Bladder microvascular endothelial cell (primary cell): ENCODE measurements at places on chromosomes 7 and 10. TPM values are rescaled to one million over a fixed set of nuclear protein-coding genes. Genes with fewer than 3 reads are reported as not detected.

The TMEM229A gene
- total RNA-seq = not detected in 2 replicates

The ERV3-1 gene
- total RNA-seq = 5.7 and 10.1 TPM in 2 replicates

The AASS gene
- total RNA-seq = 23.3 and 37.9 TPM in 2 replicates

The NME8 gene
- total RNA-seq = not detected in 2 replicates

The FAM200A gene
- total RNA-seq = 2.9 and 4.8 TPM in 2 replicates

The DENND2A gene
- total RNA-seq = under 0.01 and 1.0 TPM in 2 replicates

The IFIT2 gene
- 2.6 and 5.3 TPM in 2 replicates for total RNA-seq

The CCNJ gene
- total RNA-seq = 9.6 and 45.9 TPM in 2 replicates

The RSPH10B gene
- total RNA-seq = 0.57 and 0.65 TPM in 2 replicates

The CD36 gene
- 2.8 and 288 TPM in 2 replicates for total RNA-seq

The NPFFR1 gene
- not detected in 2 replicates for total RNA-seq

The MOGAT3 gene
- total RNA-seq = not detected in 2 replicates

The ST8SIA6 gene
- total RNA-seq = 0.16 and 0.25 TPM in 2 replicates

The ZNF425 gene
- total RNA-seq = 1.3 and 2.1 TPM in 2 replicates

The DYNC1I1 gene
- total RNA-seq = 0.49 and 31.3 TPM in 2 replicates

The UTF1 gene
- total RNA-seq = not detected in 2 replicates

The CPED1 gene
- 2.2 and 5.0 TPM in 2 replicates for total RNA-seq

The INSYN2A gene
- under 0.01 TPM in 1 of 2 replicates, not detected in the other for total RNA-seq

The CREB3L2 gene
- 16.4 and 38.2 TPM in 2 replicates for total RNA-seq

The SLC16A12 gene
- total RNA-seq = under 0.01 TPM in 1 of 2 replicates, not detected in the other

The TSPAN15 gene
- total RNA-seq = 243 and 255 TPM in 2 replicates

The STK31 gene
- 0.13 TPM in 1 of 2 replicates, not detected in the other for total RNA-seq

The FKBP14 gene
- total RNA-seq = 7.0 and 14.2 TPM in 2 replicates

The GAD2 gene
- not detected in 2 replicates for total RNA-seq

The UCN3 gene
- total RNA-seq = not detected in 2 replicates

The WNT16 gene
- not detected in 2 replicates for total RNA-seq

The SPAG6 gene
- total RNA-seq = not detected in 2 replicates

The ERVW-1 gene
- total RNA-seq = not detected in 2 replicates

The CYP3A5 gene
- total RNA-seq = not detected in 2 replicates

The FOXI2 gene
- not detected in 2 replicates for total RNA-seq

The PAX4 gene
- not detected in 2 replicates for total RNA-seq

The FAM131B gene
- total RNA-seq = 0.44 and 0.49 TPM in 2 replicates

The COL13A1 gene
- 3.1 and 9.0 TPM in 2 replicates for total RNA-seq

The SLC35B4 gene
- 6.8 and 24.2 TPM in 2 replicates for total RNA-seq

The TUBB8 gene
- not detected in 2 replicates for total RNA-seq

The GIMAP6 gene
- 136 and 201 TPM in 2 replicates for total RNA-seq

The MKX gene
- under 0.01 and 0.19 TPM in 2 replicates for total RNA-seq

The PLXDC2 gene
- total RNA-seq = 0.32 and 1.0 TPM in 2 replicates

The PPP1R3C gene
- 0.49 and 0.57 TPM in 2 replicates for total RNA-seq

The SAMD9L gene
- 20.4 and 26.6 TPM in 2 replicates for total RNA-seq

The GPR15LG gene
- total RNA-seq = not detected in 2 replicates

The WDR86 gene
- 0.16 TPM in 1 of 2 replicates, not detected in the other for total RNA-seq

The SHTN1 gene
- 0.65 and 4.7 TPM in 2 replicates for total RNA-seq

The FKBP6 gene
- not detected in 2 replicates for total RNA-seq

The UBE3C gene
- total RNA-seq = 64.1 and 101 TPM in 2 replicates

The PIK3AP1 gene
- 0.13 TPM in 1 of 2 replicates, not detected in the other for total RNA-seq

The SPRN gene
- not detected in 2 replicates for total RNA-seq

The ZNF37A gene
- 6.0 and 11.8 TPM in 2 replicates for total RNA-seq

The CPEB3 gene
- total RNA-seq = 0.65 and 2.5 TPM in 2 replicates

The ZNRF2 gene
- 6.5 and 6.6 TPM in 2 replicates for total RNA-seq

The C7orf33 gene
- not detected in 2 replicates for total RNA-seq

The GPR146 gene
- total RNA-seq = 32.9 and 48.2 TPM in 2 replicates

The PLAC9 gene
- total RNA-seq = 0.19 and 0.32 TPM in 2 replicates

The UBTD1 gene
- total RNA-seq = 38.5 and 41.0 TPM in 2 replicates

The PDZD7 gene
- 0.16 and 0.44 TPM in 2 replicates for total RNA-seq

The PAPOLB gene
- total RNA-seq = 0.31 TPM in 1 of 2 replicates, not detected in the other
